ENCODE measurements at places on chromosomes 4 and X.
A peak's percentile ranks its signal among the peaks of the same experiment; 100 is the strongest.

DNA sequence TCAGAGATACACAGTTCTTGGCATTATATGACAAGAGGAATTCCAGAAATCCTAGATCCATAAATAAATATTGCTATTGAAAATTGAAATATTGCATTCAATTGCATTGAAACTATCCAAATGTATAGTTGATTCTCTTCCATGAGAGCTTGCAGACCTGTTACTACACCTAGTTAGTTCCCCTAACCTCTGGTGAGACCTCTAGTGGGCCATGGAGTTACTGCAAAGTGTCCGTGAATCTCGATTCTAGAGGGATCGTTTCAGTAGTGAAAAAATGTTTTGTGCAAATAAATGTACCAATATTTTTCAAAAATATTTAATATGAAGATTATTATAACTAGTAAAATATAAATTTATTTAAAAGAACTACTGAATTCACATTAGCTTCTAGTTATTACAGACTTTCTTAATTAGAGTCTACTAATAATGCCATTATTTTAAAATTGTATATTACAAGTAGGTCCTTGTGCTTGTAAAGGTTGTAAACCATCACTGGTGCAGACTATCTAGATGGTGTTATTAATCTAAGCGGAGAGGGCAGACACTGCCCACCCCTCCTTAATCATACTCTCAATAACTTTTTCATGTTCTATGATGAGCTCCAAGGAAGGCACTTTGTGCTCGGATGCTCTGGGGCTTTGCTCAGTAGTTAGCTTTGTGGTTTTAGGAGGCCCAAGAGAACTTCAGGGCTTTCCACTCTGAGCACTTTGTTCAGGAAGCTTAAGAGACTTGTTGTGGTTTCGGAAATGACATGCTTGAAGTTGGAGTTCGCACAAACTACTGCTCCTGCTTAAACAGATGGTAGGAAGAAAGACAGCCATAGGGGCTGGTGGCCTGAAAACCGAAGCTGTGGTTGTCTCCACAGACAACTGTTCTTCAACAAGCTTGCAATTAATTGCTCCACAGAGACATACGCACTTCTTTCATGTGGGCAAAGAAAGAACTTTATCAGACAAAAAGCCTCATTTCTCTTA lies 42.8 kb downstream of the IL21 start:
- no peak for DNase-seq

- no peak for DNase-seq
Measured at GRCh38 chrX:31546126-31546525, 474.3 kb upstream of the FTHL17 start.

DNA sequence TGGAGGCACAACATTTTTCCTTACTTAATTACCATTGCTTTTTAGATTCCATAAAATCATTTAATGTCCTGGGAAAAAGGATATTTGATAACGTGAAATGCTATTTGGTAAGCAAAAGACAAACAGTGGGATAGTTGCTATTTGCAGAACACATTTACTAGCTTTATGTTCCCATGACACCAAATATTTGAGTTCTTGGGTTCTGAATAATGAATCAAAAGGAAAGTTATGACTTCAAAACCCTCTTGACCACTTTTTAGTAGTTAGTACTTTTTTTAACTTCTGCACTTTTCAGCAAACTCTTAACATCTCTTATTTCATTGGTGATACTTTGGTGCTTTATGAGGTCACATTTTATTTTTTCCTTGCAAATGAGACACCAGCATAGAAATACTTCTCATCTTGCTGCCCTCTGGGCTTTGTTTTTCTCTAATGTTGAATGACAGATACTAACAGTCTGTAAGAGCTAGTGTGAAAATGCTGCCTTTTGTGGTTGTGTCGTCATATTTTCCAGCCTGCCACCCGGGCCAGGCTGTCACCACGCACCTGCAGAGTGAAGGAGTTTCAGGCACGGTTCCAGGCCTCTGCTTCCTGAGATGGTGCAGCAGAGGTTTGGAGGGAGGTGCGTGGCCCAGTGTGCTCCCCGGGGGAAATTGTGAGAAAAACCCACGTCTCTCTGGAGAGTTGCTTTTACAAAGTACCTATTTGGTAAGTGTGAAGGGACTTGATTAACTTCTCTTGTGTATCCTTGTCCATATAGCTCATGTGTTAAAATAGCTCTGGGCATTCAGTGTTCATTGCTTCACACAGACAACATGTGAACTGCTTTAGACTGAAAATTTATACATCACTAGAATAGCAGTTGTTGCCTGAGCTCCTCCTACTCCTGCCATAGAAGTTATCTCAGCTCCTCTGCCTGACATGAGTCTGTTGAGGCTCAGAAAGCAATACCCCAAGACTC lies 34.7 kb downstream of the MSL3 start:
- DNase-seq, result peak; percentile 5

- no peak for DNase-seq
Measured at GRCh38 chr4:136283977-136284376, 1248.3 kb downstream of the PCDH18 start.

DNA sequence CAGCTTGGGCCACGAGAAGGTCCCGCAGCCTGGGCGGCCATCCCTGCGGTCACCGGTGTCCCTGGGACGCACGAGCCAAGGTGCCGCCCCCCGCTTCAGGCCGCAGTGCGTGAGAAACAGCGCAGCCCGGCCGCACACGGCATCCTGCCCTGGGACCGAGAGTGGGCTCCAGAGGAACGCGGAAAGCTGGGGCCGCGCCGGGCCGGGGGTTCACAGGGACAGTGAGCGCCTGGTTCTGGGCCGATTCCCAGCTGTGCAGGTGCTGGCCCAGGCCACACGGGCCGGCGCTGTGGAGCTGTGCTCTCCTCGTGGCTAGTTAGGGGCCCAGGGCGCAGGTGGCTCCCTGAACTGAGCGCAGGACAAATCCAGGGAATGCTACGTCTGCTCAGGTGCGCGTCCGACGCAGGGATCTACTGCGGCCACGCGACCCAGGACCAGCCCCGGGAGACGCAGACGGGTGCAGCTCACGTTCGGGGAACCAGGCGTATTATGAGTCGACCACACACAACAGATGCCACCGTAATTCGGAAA lies 25.8 kb upstream of the GTPBP6 start:
- DNase-seq, result no peak

GRCh38 chrX:68358679-68359078 lies 74.6 kb downstream of the OPHN1 start:
- no peak for DNase-seq

GRCh38 chr4:183101956-183102480 lies 3.0 kb downstream of the WWC2 start:
- DNase-seq, result no peak

DNA sequence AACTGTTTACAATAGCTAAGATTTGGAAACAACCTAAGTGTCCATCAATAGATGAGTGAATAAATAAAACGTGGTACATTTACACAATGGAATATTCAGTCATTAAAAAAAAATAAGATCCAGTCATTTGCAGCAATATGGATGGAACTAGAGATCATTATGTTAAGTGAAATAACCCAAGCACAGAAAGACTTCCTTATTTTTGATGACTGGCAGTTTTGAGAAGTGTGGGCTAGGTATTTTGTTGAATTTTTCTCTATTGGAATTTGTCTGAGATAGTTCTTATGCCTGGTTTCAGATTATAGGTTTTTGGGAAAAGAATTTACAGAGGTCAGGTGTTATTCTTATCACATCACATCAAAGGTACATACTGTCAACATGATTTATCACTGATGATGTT lies 293.8 kb upstream of the ARSJ start:
- no peak for DNase-seq

GRCh38 chr4:98101988-98102387 lies 41.3 kb downstream of the STPG2 start:
- DNase-seq, result no peak

DNA sequence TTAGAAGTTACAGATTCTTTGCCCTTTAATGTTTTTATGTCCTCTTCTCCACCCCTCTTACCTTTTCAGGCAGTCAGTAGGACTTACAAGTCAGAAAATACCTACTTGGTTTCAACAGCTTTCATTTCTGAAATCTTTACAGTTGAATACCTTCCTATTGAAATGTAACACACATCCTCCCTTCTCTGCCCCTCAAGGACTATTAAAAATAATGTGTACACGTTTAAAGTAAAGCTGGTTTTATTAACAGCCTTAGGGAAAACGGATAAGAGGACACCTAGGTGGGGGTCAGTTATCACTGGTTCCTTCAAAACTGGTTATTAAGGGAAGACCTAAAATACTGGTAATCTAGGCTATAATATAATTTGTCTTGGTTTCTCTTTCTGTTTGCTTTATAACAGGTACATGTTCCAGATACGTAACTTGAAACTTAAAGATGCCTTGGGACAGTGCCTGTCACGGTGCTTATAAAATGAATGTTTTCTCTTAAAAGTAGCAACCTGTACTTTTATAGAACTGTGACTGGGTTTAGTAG lies 1.8 kb downstream of the CCSER1 start:
- DNase-seq, result no peak

DNA sequence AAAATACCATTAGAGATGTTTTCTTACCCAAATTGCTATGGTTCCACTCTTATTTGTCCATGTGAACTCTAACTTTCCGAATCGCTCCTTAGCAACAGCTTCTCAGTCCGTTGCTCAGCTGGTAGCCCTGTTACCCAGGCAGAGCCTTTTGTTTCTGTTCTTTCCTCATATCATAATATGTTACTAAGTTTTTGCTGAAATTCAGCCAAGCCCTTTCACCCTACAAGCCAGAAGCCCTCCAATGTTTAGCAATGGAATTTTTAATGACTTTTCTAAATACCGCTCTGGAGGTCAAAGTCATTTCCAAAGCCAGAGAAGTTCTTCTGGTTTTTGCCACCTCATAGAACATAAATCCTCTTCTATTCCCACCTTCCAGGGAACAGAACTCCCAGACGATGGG lies 1029.5 kb downstream of the C4orf33 start:
- DNase-seq, result no peak

- DNase-seq, result no peak
Measured at GRCh38 chrX:20116087-20116576, 575 bp downstream of the MAP7D2 start.

DNA sequence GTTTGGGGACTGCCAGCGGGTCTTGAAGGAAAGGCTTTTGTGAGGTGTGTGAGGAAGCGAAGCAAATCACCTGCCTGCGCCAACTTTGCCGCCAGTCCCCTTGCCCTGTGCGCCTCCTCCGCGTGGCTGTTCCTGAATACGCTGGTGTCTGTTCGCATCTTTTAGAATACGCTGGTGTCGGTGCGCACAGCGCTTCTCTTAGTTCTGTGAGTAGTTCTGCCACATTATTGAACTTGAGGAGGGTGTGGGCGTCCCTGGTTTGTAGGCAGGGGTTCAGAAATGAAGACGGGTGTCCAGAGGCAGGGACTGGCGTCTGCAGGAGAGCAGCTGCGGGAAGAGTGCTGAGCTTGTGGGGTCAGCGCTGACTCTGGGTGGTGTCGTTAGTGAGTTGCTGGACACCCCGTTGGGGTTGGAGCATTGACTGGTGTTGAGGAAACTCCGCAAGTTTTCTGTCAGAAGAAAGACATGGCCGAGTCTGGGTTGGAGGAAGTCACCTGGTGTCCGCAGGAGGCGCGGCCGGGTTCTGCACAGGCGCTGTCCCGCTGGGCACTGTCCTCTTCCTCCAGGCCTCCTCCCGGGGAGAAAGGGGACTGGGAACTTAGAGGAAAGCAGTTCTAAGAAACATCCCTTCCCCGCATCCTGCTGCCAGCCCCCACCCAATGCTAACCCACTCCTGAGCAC lies 930 bp downstream of the ZNF718 start:
- DNase-seq, result peak; percentile 13

- DNase-seq, result no peak
Measured at GRCh38 chr4:866761-867390, 40.9 kb upstream of the CPLX1 start.

GRCh38 chrX:11786862-11787261 lies 28.8 kb downstream of the MSL3 start:
- DNase-seq, result no peak

DNA sequence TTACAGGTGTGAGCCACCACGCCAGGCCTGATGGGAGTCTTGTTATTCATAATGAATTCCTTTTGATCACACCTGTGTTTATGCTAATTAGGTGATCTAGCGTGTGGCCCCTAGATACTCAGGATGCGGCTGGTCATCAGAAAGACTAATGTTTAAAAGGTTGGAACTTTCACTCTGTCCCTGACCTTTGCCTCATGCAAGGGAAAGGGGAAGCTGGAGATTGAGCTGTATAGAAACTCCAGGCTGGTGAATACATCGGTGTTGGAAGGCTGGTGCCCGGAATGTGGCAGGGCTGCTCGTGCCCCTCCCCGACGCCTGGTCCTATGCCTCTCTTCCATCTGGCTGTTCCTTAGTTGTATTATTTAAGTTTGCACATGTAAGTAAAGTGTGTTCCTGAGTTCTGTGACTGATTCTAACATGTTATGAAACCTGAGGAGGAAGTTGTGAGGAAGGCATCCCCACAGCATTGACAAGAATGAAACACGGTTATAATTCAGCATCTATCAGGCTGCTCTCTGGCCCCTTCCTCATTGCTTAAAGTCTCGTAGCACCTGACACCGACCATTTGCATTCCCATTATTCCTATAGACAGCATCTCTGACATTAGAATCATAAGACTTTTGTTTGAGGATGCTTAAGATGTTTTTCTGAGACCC lies 28.9 kb downstream of the CASP3 start:
- no peak for DNase-seq

- no peak for DNase-seq
Measured at GRCh38 chrX:49992853-49993252, 70.5 kb downstream of the CLCN5 start.

GRCh38 chrX:47502316-47503125 lies 19.5 kb upstream of the ZNF41 start:
- no peak for DNase-seq

GRCh38 chr4:37220685-37221084 lies 23.9 kb upstream of the NWD2 start:
- DNase-seq, result no peak

DNA sequence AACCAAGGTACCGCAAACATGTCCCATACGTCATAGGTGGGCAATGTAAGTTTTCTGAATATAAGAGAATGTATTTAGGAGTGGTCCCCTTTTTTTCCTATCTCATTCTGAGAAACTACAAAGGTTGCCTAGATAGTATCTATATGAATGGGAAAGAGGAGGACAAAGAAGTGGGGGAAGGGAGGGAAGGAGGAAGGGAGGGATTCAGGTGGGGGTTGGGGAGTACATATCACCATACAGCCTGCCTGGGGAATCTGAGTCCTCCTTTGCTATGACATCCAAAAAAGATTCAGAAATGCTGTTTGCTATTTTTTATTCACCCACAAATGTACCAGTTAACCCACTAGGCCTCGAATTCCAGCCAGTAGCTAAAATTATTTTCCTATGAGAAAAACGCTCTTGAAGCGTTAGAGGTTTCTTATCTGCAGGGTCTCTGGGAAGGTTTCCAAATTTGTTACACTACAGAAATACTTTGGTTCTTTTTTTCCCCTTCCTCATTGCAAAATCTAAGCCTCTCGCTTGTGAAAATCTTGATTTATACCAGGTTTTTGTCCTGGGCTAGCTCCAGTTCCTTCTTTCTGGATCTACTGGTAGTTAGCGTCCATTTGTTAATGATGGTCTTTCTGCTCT lies 212.9 kb downstream of the NSUN7 start:
- no peak for DNase-seq

GRCh38 chr4:94570558-94570957 lies 118.8 kb downstream of the PDLIM5 start:
- no peak for DNase-seq

- no peak for DNase-seq
Measured at GRCh38 chr4:74327762-74328161, 19.5 kb downstream of the EPGN start.
